NCI-H510A treated with DMSO at 0.1 percent for 48 hours (cell line): ENCODE measurements at places on chromosomes 11 and 22.
A peak's percentile ranks its signal among the peaks of the same experiment; 100 is the strongest.

DNA sequence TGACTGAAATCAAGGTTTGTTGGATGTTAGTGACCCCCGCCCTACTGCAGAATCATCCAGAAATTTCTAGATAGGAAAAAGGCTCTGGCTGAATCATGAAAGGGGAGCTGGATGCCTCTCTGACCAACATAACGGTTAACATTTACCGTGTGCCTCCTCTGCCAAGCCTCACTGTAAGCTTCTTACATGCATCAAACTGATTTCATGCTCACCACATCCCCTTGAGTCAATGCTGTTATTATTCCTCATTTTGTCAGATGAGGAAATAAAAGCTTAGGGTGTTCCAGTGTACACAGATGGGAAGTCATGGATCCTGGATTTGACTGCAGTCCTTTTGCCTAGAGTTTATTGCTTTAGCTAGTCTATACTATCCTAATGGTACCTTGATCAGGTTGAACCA, 5.9 kb upstream of the HMOX1 start:
- no peak for DNase-seq

- DNase-seq, result no peak
Observed at GRCh38 chr11:70371241-70371640, 27.1 kb upstream of the CTTN start.

GRCh38 chr11:12051287-12051662, 42.8 kb upstream of the DKK3 start:
- DNase-seq, result peak; percentile 23

DNA sequence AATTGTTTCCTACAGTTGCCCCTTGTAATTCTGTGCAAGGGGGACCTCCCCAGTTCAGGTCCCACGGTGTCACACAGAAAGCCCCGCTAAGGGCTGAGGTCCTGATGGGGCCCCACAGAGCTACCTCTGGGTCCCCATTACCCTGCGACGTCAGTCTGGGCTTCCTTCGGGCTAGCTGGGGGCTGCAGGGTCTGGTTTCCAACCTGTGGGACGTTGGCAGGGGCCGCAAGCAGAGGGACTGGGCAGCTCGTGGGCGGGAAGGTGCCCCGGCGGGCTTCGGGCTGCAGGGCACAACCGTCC, 698 bp downstream of the SLC37A4 start:
- no peak for DNase-seq

GRCh38 chr22:24445481-24446259, 18.3 kb downstream of the ADORA2A start:
- DNase-seq, result peak; percentile 3

DNA sequence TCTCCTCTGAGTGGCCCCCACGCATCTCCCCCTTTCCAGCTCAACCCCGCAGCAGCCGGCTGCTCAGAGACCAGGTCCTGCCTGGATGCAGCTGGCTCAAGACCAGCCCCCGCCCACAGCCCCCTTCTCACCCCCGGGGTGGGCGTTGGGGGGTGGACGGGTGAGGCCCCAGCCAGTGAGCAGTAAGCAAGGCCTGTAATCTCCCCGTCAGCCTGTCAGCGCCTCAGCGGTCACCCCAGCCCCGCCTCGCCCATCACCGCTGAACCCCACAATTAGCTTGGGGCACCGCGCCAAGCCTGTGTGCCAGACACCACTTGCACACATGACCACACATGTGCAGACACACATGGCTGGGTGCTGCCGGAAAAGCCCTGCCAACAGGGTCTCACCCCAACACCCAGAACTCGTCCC, 5.9 kb downstream of the PLXNB2 start:
- DNase-seq, result no peak

- DNase-seq, result no peak
Observed at GRCh38 chr11:122883646-122883979, 1.1 kb downstream of the JHY start.

DNA sequence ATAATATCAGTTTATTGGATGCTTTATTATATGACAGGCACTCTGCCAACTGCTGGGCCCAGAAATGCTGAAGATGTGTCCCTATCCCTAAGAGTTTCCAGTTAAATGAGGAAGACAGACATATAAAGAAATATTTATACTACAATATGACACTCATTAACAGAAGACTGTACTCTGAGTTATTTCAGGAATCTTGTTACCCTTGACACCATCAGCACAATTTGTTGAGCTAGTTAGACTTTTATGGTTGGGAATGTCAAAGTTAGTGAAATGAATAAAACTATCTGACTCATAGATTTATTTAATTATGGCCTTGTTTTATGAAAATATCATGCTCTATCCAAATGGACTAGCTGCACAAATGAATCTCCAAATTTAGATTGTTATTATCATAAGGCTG, 25.6 kb upstream of the MSANTD4 start:
- DNase-seq, result no peak

DNA sequence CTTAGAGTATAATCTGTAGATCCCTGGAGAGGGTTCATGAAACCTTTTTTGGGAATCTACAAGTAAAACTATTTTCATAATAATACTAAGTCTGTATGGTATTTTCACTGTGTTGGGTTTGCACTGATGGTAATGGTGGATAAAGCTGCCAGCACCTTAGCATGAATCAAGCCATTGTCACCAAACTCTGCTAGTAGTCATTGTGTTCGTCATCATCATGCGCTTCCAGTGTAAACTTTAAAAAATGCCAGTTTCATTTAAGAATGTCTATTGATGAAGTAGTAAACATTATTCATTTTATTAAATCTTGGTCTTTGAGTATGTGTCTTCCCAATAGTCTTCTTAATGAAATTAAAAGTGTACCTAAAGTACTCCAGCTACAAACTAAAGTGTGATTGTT, 15.0 kb downstream of the ALKBH3 start:
- no peak for DNase-seq

- no peak for DNase-seq
Observed at GRCh38 chr22:49009359-49010063, 818.2 kb downstream of the BRD1 start.

DNA sequence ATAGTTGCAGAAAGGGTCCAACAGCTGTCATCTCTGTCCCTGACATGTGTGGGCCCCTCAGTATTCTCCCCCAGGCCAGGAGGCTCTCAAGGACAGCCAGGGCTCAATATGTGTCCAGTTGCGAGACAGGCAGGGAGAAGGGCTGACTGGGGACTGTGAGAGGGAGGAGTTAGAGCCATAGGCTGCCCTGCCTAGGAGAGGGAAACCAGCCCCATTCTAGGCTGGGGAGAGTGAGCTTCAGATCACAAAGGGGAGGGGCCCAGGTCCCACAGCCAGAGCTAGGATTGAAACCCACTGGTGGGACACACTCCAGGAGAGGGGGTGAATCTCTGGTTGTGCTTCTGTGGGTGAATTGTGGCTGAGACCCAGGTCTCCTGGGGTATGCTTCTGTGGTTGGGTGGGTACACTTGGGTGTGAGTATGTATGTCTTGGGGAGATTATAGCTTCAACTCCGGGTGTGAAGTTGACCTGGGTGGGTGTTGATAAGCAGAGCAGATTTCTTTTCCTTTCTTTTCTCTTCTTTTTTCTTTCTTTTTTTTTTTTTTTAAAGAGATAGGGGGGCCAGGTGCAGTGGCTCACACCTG, 2.1 kb upstream of the CARNS1 start:
- DNase-seq, result no peak

DNA sequence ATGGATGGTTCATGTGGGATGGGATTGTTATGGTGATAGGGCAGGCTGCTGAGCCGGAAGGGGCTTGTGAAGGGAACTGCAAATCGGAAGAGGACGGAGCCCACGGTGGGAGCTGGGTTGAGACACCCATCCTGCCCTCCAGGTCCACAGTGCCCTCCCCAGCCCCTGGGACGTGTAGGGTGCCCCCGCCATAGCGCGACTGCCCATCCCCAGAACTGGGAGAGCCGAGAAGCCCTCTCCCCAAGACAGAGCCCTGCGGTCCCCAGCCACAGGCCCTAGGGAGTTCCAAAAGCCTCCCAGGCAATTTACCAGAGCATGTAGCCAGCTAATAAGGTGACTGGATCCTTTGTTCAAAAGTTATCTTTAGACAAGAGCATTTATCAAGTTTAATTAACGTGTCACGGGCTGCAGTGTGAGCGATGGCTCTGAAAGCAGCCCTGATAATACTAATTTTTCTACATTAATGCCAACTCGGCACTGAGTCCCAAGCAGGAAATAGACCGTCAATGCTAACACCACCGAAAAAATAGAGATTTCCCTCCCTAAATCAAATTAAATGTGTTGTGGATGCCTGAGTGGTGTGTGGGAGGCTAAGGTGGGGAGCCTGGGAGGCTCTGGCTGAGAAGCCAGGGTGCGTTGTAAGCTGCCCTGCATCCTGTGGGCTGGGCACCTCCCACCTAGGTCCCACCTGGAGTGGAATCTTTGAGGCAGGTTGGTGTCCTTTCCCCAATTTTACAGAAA, 76.8 kb upstream of the RTL6 start:
- DNase-seq, result no peak

GRCh38 chr11:33377412-33378370, 120.5 kb downstream of the HIPK3 start:
- no peak for DNase-seq

DNA sequence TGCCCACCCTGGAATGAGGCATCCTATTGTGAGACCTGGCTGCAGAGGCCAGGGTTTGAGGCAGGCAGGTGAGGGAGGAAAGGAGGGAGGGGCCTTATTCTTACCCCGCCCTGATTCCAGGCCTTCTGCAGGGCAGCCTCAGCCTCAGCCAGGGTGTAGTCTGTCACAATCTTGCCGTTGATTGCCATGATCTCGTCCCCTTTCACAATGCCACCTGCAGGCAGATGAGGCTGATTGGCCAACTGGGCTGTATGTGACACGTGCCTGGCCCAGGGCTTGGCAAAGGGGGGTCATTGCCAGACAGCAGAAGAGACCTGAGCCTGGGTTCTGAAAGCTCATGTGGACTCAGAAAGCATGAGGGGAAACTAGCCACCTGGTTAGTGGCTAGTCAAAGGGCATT, 21.4 kb upstream of the ABCC8 start:
- peak; percentile 61 for DNase-seq

DNA sequence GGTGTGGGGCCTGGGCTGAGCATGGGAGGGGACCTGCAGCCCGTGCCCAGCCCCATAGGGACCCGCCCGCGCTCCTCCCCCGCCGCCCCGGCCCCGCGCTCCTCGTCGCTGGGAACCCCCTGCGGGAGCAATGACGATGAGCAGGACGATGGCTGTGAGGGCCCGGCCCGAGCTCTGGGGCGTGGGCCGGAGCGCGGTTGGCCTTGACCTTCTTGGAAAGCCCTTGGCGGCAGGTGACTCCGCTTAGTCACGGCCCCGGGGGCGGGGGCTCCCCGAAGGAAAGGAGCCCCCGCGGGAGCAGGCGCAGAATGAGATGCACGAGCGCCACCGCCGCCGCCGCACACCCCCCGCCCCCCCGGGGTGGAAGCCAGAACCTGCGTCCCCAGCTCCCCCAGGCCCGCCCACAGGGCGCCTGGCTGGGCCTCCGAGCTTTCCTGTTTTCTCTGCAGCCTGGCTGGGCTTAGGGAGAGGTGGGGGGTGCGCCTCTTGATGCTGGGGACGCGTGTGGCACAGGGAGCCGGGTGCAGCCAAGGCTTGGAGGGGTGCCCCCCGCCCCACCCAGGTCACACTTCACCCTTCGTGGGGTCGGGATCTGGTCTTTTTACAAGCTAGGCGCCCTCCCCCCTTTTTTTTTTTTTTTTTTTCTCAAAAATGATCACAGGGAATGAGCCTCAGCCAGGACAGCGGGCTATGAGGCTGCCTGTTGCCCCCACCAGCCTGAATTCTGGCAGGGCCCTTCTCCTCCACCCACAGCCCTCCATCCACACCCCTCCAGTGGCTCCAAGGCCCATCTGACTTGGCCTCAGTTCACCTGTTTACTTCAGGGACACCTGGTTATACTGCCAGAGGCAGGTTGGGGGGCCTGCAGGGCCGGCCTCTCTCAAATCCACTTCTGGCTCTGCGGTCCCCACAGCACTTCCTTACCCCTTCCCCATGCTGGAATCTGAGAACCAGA, 17.9 kb downstream of the CRELD2 start:
- peak; percentile 66 for DNase-seq

- no peak for DNase-seq
Observed at GRCh38 chr11:104556606-104557301, 341.5 kb downstream of the CASP12 start.
